ENCODE measurements at places on chromosomes 7 and 10. TPM values are rescaled to one million over a fixed set of nuclear protein-coding genes. Genes with fewer than 3 reads are reported as not detected.

ZNF117 gene
- polyA plus RNA-seq, result 2.8 TPM

CYP26C1 gene
- polyA plus RNA-seq, result 0.02 TPM

OLAH gene
- polyA plus RNA-seq, result not detected

PODXL gene
- polyA plus RNA-seq, result 0.27 TPM

CNPY1 gene
- not detected for polyA plus RNA-seq

CCDC186 gene
- 13.0 TPM for polyA plus RNA-seq

ASAH2 gene
- 2.1 TPM for polyA plus RNA-seq

CCL24 gene
- polyA plus RNA-seq, result not detected

ITIH5 gene
- 0.22 TPM for polyA plus RNA-seq

TLL2 gene
- polyA plus RNA-seq, result 0.05 TPM

HSPA12A gene
- polyA plus RNA-seq, result 16.9 TPM

RUFY2 gene
- 18.4 TPM for polyA plus RNA-seq

C10orf120 gene
- not detected for polyA plus RNA-seq

ATG9B gene
- polyA plus RNA-seq, result 0.03 TPM

ITPRID1 gene
- not detected for polyA plus RNA-seq

KCP gene
- polyA plus RNA-seq, result not detected

SPRN gene
- polyA plus RNA-seq, result 1.2 TPM

LDB1 gene
- 41.6 TPM for polyA plus RNA-seq

SAMD9 gene
- 10.8 TPM for polyA plus RNA-seq

GDF10 gene
- polyA plus RNA-seq, result 6.2 TPM

MOGAT3 gene
- not detected for polyA plus RNA-seq

AOAH gene
- polyA plus RNA-seq, result not detected

ARHGEF5 gene
- 4.7 TPM for polyA plus RNA-seq

UTF1 gene
- polyA plus RNA-seq, result not detected

CPA2 gene
- polyA plus RNA-seq, result not detected

TUBB8 gene
- not detected for polyA plus RNA-seq

LRMDA gene
- polyA plus RNA-seq, result 0.76 TPM

LRGUK gene
- 0.08 TPM for polyA plus RNA-seq

C10orf143 gene
- polyA plus RNA-seq, result 1.9 TPM

IL6 gene
- 20.2 TPM for polyA plus RNA-seq

All from fibroblast of lung (primary cell).